Activated T-helper 2 cell treated with anti-CD3 and anti-CD28 coated beads, Interferon-gamma antibody, Interleukin-2, Interleukin-4, amounts not matched to agents 10 μg/mL and 5 μg/mL and 100 μg/mL, durations not matched to agents 14 hours and 24 hours and 36 hours (primary cell): ENCODE measurements at places on chromosomes 5 and 9.

- H3K4me1 ChIP-seq: no peaks in the 10 kb centered on the region
- H3K4me3 ChIP-seq: no peak overlapping the region
- H3K36me3 ChIP-seq: peaks cover 23% of the 10 kb centered on the region
Measured at GRCh38 chr5:134938030-134938429, 29.7 kb upstream of the CATSPER3 start.

- H3K4me3 ChIP-seq: peak overlapping the region; percentile 89
- DNase-seq: no peak
- peaks cover 23% of the 10 kb centered on the region for H3K4me1 ChIP-seq
- peak overlapping the region; percentile 90 for H3K27ac ChIP-seq
Measured at GRCh38 chr9:96420468-96421219, 2.5 kb upstream of the ZNF367 start.

GRCh38 chr5:175308701-175309100 lies 135.3 kb downstream of the DRD1 start:
- no peaks in the 10 kb centered on the region for H3K27me3 ChIP-seq
- no peaks in the 10 kb centered on the region for H3K4me1 ChIP-seq
- no peak overlapping the region for H3K27ac ChIP-seq
- H3K4me3 ChIP-seq: no peak overlapping the region

- no peak overlapping the region for H3K27ac ChIP-seq
- no peaks in the 10 kb centered on the region for H3K36me3 ChIP-seq
- DNase-seq: no peak
- no peak overlapping the region for H3K4me3 ChIP-seq
- H3K27me3 ChIP-seq: peaks cover 5% of the 10 kb centered on the region
- peaks cover 2% of the 10 kb centered on the region for H3K4me1 ChIP-seq
Measured at GRCh38 chr9:105438141-105438806, 9.6 kb upstream of the FSD1L start.

GRCh38 chr5:147481874-147482705 lies 27.8 kb downstream of the DPYSL3 start:
- no peaks in the 10 kb centered on the region for H3K4me1 ChIP-seq
- no peaks in the 10 kb centered on the region for H3K36me3 ChIP-seq
- no peak overlapping the region for H3K4me3 ChIP-seq
- peaks cover 4% of the 10 kb centered on the region for H3K27me3 ChIP-seq
- no peak for DNase-seq
